ENCODE measurements at places on chromosomes 7 and 10. TPM values are rescaled to one million over a fixed set of nuclear protein-coding genes. Genes with fewer than 3 reads are reported as not detected.

DNA sequence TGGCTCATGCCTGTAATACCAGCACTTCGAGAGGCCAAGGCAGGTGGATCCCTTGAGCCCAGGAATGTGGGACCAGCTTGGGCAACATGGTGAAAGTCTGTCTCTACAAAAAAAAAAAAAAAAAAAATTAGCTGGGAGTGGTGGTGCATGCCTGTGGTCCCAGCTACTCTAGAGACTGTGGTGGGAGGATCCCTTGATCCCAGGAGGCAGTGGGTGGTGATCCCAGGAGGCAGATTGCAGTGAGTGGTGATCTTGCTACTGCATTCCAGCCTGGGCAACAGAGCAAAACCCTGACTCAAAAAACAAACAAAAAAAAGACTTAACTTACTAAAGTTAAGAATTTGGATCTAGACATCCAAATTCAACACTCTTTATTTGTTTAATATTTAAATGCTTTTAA lies 10.2 kb upstream of the ADO start:
- no peak for DNase-seq

Gene CNTNAP2
- polyA plus RNA-seq: 0.13 TPM

Gene ZYX
- 50.3 TPM for polyA plus RNA-seq

Gene OR2A42
- 0.06 TPM for polyA plus RNA-seq

GRCh38 chr7:139854803-139855497 lies 25.9 kb downstream of the TBXAS1 start:
- no peak for DNase-seq

GRCh38 chr10:82492647-82493046 lies 617.7 kb downstream of the NRG3 start:
- DNase-seq: no peak

Measured in spleen (tissue), 13 donors.